Hypothalamus (tissue), 51 donors: ENCODE measurements at places on chromosomes 1 and 21.

DNA sequence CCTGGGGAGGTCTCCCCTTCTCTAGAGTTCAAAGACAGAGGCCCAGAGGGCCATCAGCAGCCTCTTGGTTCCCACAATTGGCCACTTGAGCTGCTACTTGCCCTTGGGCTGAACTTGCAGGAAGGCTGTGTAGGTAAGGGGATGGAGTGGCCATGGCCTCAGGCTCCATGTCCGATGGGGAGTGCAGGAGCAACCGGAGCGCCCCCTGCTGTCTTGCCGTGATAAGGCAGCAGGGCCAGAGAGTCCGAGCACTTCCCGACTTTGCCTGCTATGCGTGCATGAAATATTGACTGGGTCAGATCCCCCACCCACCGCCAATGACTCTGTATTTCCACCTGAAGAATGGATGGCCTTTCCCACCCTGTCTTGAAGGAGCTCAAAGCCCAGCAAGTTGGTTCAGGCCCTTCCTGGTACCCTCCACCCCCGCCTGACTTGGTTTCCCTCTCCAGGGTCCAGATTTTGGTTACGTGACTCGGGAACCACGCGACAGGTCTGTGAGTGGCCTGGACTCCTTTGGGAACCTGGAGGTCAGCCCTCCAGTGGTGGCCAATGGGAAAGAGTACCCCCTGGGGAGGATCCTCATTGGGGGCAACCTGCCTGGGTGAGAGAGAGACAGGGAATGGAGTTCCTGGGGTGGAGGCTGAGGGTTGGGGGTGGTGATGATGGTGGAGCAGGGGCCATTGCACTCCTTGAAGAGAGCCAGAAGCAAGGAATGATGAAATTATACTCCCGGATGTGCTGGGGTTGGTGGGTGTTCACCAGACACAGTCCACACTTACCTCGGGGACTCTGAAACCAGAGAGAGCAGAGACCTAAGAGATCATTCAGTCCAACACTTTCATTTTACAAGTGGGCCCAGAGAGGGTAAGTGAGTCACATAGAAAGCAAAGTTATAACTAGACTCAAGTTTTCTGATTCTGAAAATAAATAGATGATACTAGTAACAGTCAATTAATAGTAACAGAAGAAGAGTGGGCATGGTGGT lies 25.6 kb downstream of the PADI3 start:
- no peak for DNase-seq

GRCh38 chr1:236638945-236639344 lies 34.6 kb upstream of the HEATR1 start:
- DNase-seq: no peak

- no peak for DNase-seq
These were observed 14.1 kb upstream of the IL24 start for GRCh38 chr1:206883160-206883559.

DNA sequence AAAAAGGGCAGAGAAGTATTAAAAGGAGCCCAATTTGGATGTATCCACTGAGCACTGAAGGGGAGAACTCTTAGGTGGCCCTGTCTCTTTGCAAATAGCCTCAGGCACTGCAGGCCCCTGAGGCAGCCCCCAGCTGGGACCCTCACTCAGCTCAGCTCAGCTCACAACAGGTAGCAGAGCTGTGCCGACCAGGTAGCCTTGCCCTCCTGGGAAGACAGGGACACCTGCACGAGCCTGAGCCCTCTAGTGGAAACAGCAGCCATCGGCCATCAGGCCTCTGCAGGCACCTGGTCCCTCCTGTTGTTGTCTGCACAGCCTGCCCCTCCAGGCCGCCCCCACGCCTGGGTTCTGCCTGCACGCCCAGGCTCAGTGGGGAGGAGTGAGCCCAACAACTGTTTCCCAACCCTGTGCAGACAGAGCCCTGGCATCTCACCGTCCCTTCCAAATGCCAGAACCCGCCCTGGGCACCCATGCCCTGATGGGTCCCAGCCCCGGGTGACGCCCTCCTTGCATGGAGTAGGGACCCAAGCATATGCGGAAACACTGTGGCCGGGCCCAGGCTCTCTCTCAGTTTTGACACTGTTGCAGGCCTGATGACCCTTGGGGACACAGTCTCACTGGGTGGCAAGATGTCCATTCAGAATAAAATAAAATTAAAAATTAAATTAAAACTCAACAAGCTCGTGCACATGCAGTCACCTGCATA lies 60.0 kb upstream of the AJAP1 start:
- DNase-seq: no peak

DNA sequence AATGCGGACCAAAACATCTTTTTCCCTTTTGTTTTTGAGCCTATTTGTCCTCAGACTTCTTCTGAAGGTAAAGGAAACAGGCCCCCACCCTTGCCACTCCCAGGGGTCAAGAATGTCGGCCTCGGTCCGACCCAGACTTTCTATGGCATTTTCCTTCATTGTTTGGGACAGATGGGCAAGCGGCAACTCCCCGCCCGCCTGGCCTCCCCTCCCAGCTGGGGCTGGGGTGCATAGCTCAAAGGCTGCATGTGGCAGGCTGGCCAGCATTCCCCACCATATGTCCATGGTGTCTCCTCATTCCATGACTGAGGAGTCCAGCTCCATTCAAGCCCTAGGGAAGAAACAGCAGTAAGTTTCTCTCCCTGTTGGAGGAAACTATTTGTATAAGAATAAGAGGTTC lies 29.4 kb upstream of the TSPEAR start:
- DNase-seq: no peak

DNA sequence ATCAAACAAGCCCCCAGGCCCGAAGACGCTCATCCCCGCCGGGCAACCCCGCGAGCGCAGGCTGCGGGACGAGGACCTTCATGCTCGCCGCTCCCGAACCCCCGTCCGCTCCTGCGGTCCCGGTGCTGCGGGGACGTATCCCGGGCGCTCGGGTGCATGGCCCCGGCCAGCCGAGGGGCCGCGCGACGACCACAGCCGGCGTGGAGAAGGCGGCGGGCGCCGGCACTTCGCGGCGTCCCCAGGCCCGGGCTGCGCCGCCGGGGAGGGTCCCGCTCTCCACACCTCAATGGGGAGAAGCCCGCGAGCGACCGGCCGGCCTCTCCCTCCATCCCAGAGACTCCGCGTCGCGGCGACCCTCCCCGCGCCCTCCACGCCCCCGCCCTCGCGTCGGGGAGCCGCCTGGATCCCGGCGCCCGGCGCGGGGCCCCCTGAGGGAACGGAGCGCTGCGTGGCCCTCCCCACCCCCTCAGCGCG lies 401 bp downstream of the ERRFI1 start:
- no peak for DNase-seq

- DNase-seq: no peak
These were observed 801 bp downstream of the MX1 start for GRCh38 chr21:41426676-41427404.

DNA sequence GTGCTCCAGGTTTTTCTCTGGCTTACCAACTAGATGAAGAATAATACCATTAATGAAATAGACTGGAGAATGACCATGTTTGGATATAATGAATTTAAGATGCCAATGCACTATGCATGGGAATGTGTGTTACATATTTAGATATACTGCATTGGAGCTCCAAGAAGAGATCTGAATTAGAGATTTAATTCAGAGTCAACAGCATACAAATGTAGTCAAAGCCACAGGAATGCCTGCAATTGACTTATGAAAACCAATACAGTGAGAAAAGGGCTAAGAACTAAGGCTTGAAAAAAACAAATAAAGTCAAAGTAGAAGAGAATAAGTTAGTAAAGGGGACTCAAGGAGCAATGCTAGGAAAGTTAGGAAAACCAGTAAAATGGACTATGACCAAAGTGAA lies 59.1 kb downstream of the USP24 start:
- no peak for DNase-seq

- DNase-seq: no peak
These were observed 204.2 kb upstream of the TMEM51 start for GRCh38 chr1:14949270-14949835.

DNA sequence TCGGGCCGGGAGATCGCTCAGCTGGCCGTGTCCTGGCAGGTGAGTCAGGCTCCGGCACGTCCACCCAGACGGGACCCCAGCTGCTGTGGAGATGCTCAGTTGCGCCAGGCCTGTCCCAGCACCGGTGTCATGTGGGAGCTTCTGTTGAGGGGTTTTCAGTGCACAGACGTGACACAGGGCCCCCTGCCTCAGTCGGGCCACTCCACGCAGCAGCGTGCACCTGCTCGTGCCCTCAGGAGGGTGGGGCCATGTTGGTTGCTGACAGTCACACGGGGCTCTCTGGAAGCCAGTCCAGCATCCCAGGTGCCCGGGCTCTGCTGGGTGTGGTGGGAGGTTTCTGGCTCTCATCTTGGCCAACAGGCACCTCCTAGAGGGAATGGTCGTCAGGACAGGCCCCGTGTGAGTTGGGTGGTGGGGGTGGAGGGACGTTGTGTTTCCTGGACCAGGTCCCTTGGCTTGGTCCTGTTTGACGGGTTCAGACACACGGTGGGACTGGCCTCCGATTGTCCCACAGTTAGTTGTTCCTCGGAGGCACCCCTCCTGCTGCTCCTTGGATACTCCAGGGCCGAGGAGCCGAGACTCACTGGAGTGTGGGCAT lies 19.2 kb downstream of the ATAD3B start:
- no peak for DNase-seq

DNA sequence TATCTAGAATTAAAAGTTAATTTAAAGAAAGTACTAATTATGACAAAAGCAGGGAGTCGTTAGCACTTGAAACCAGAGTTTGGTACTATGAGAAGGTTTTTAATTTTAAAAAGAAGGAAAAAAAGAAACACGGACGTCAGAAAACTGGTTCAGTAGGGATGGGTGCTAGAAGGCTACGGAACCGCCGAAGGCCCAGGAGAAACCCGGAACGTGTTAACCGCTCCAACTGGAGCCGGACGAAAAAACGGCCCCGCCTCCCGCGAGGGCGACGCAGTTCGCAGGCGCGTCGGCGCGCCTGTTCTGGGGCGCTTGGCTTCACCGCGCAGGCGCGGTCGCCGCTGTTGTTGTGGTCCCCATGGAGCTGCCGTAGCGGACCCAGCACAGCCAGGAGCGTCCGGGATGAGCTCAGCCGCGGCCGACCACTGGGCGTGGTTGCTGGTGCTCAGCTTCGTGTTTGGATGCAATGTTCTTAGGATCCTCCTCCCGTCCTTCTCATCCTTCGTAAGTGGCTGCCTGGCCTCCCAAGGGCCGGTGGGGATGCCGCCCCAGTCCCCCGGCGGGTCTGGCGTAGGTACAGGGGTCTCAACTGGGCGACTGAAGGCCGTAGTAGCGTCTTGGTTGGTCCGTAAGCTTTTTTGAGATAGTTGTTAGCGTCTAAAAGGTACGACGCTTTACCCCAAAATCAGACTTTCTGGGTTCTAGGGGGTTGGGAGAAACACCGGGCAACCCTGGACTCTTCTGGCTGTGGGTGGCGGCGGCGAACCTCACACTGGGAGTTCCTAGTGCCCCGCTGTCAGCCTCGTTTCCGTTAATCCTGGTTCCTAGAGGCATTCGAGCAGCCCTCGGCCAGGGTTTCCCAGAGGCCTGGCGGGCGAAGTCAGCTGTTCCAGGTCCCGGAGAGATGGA lies 31.4 kb upstream of the HMGN1 start:
- peak; percentile 90 for DNase-seq

GRCh38 chr1:159826441-159827101 lies at the start of gene SLAMF8:
Gene SLAMF8 (plus strand): TSS chr1:159826873. CDS start chr1:159826899, 26 bp downstream.
- no peak for DNase-seq
